ENCODE measurements at places on chromosomes 4 and X. TPM values are rescaled to one million over a fixed set of nuclear protein-coding genes. Genes with fewer than 3 reads are reported as not detected.

Gene STAP1
- 6.6 TPM for polyA plus RNA-seq

Gene EPHA5
- polyA plus RNA-seq = not detected

DNA sequence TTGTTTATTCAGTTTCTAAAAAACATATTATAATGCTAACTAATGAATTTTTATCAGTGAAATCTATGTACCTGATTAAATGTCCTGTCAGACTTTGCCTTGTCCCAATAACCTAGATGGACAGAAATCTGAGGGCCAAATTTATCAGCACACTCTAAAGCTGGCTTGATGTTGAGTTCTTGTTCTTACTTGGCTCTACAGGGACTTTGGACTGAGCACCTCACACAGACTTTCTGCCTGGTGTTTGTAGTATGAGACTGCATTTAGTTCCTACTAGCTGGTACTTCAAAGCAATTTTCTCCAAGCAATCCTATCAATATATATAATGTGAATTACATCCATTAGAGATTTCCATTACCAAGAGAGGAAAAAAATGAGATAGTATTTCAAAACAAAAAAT is 37.8 kb downstream of the INTS12 start:
- DNase-seq = no peak
- H3K36me3 ChIP-seq = no peaks in the 10 kb centered on the region
- no peaks in the 10 kb centered on the region for H3K4me1 ChIP-seq
- H3K27me3 ChIP-seq = no peaks in the 10 kb centered on the region
- no peak overlapping the region for H3K27ac ChIP-seq
- no peak overlapping the region for H3K4me3 ChIP-seq

- H3K27ac ChIP-seq = no peak overlapping the region
Measured at GRCh38 chr4:40140196-40140595, 56.6 kb upstream of the RHOH start.

DNA sequence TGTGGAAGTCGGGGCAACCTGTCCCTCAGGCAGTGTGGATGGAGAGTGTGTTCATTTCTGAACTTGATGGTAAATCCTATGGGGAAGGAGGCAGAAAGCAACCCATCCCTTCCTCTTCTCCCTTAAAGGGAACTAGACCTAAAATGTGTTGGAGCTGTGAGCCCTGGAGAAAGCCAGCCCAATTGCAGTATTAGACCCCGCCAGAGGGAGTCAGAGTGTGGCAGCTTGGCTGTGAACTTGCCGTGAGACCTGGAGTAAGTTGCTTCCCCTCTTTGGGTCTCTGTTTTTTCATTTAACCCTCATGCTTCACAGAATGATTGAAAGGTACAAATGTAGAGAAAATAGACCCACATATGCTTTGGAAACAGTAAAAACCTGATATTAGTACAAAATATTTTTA is 108.7 kb upstream of the PAK3 start:
- H3K4me3 ChIP-seq = no peak overlapping the region
- DNase-seq = no peak
- no peaks in the 10 kb centered on the region for H3K27me3 ChIP-seq
- no peaks in the 10 kb centered on the region for H3K4me1 ChIP-seq
- no peaks in the 10 kb centered on the region for H3K36me3 ChIP-seq
- no peak overlapping the region for H3K27ac ChIP-seq

DNA sequence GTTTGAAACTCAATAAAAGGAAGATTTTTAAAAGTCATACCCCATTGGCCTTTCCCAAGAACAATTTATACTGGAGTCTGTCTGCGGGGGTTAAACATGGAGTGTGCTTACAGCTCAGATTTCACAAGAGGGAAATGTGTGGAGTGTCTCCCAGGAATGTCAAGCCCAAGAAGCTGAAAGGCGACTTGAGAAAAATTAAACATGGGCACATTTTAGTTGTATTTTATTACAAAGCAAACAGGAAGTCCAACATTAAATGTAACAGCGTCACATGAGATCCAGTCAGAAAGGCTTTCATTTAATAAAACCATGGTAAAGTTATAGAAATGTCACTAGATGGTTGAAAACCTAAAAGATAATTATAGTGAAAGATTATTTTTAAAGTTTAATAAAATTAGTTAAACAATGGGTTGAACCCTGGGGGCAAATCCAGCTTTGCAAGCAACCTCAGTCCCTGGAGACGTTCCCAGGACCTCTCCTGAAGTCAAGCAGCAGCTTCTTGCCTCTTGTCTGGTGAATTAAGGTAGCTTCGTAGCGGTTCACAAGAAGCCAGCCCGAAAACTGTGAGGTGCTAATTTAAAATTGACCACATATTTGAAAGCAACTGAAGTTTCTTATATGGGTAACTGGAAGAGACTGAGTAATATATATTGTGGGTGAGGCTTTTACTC is 168.4 kb upstream of the EDNRA start:
- H3K27me3 ChIP-seq = no peaks in the 10 kb centered on the region
- no peak overlapping the region for H3K4me3 ChIP-seq
- no peaks in the 10 kb centered on the region for H3K36me3 ChIP-seq
- DNase-seq = no peak
- no peaks in the 10 kb centered on the region for H3K4me1 ChIP-seq

- DNase-seq = peak; percentile 96
- no peaks in the 10 kb centered on the region for H3K4me1 ChIP-seq
- peak overlapping the region; percentile 45 for H3K27ac ChIP-seq
- H3K27me3 ChIP-seq = no peaks in the 10 kb centered on the region
Measured at GRCh38 chrX:47361538-47362511, 8.6 kb upstream of the ZNF157 start.

DNA sequence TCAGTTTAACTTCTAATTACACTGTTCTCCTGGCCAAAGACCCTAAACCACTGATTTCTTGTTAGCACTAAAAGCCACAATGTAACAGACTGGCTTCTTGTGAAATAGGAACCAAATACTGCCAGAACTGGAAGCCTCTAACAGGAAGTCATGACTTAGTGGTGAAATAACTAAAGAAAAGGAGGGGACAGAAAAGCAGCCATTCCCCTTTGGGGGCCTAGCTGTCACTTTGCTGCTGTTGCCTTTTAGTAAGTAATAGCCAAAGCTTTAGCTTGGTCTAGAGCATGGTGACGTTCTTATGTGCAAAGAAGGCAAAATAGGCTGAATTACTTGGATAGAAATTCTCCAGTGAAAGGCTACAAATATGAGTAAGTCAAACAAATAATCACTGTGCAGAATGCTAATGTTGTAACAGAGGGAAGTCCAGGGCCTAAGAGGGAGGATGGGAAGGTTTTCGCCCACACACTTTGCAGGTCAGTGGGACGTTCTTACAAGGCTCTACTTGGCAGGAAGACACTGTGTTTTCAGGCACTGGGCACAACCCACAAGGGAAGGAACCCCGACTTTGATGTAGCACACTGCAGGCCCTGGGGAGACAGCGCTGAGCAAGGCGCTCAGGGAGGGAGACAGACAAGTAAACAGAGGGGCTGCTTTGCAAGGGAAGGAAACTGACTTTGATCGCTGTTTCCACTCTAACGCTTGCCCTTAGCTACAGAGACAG is 16.7 kb downstream of the GAB3 start:
- no peak for DNase-seq
- H3K4me1 ChIP-seq = peaks cover 8% of the 10 kb centered on the region
- peak overlapping the region; percentile 29 for H3K4me3 ChIP-seq
- peak overlapping the region; percentile 45 for H3K27ac ChIP-seq
- no peaks in the 10 kb centered on the region for H3K27me3 ChIP-seq

- no peak for DNase-seq
- no peak overlapping the region for H3K27ac ChIP-seq
- no peaks in the 10 kb centered on the region for H3K4me1 ChIP-seq
- no peak overlapping the region for H3K4me3 ChIP-seq
Measured at GRCh38 chrX:39755143-39756032, 342.4 kb downstream of the BCOR start.

- no peak overlapping the region for H3K4me3 ChIP-seq
- H3K36me3 ChIP-seq = no peaks in the 10 kb centered on the region
- DNase-seq = no peak
Measured at GRCh38 chrX:10897768-10898167, 213.4 kb upstream of the HCCS start.

- H3K4me1 ChIP-seq = peaks cover 36% of the 10 kb centered on the region
- no peak for DNase-seq
Measured at GRCh38 chr4:128858879-128859671, 49.6 kb downstream of the JADE1 start.

Data from GM12878 (cell line).